PC-3 (cell line): ENCODE measurements at places on chromosomes 12 and 14. TPM values are rescaled to one million over a fixed set of nuclear protein-coding genes. Genes with fewer than 3 reads are reported as not detected.

The MGAT4C gene
- total RNA-seq, result not detected in 2 replicates

The OR4E2 gene
- not detected in 2 replicates for total RNA-seq

The TWF1 gene
- total RNA-seq, result 167 and 226 TPM in 2 replicates

The APPL2 gene
- total RNA-seq, result 36.2 and 42.2 TPM in 2 replicates

The AP1G2 gene
- 69.7 and 71.7 TPM in 2 replicates for total RNA-seq
